WTC11 (cell line): ENCODE measurements at places on chromosomes 1 and 21. TPM values are rescaled to one million over a fixed set of nuclear protein-coding genes. Genes with fewer than 3 reads are reported as not detected.

The MRPL39 gene
- total RNA-seq: 34.7 to 39.2 TPM (median 37.2 TPM) in 3 replicates

The NHLH1 gene
- total RNA-seq: 0.69 to 0.70 TPM (median 0.69 TPM) in 3 replicates

DNA sequence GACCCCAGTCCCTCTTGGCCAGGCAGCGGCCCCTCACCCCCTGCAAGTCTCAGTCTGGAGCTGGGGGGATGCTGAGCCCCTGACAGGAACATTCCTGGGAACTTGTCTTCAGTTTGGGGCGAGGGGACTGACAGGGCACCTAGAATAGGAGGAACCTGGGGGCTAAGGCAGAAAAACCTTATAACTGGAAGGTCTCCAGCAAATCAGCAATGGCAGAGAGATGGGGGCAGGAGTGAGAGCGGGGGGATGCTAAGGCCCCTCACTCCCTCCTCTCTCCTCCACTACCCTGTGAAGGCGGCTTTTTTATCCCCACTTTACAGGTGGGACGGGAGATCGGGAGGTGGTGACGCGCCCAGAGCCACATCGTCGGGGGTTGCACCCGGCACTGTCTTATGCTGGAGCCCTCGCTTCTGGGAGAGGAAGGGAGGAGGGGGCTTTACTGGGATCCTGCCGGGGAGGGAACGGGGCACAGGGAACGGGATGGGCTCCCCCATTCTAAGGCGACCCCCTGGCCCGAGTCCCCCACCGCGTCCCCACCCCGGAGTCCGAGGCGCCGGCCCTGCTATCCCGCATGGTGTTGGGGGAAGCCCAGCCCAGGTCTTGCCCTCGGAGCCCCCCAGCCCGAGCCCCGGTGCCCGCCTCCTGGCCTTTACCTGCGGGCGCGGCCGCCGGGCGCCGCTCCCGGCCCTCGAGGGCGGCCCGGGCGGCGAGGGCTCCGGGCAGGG lies 456 bp downstream of the COL8A2 start:
- peak; percentile 26 for DNase-seq

DNA sequence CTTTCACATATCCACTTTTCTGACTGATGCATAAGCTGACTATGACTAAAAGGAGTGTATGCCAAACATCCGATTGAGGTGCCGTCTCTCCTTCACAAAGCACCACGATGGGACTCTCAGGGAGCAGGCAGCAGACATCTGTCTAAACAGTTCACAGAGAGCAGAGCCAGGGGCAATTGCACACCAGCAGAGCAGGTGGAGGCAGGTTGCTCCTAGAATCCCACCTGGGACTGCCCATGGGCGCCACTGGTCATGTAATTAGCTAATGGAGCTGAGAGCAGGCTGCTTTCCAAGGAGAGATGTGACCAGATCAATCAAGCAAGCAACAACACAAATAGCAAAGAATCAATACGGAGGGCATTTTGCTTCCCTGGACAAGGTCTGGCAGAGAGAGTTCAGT lies 30.5 kb upstream of the COA6 start:
- no peak for DNase-seq

GRCh38 chr1:231639819-231640218 lies 13.2 kb downstream of the DISC1 start:
- no peak for DNase-seq

GRCh38 chr1:38231941-38232340 lies 185.3 kb upstream of the POU3F1 start:
- no peak for DNase-seq

DNA sequence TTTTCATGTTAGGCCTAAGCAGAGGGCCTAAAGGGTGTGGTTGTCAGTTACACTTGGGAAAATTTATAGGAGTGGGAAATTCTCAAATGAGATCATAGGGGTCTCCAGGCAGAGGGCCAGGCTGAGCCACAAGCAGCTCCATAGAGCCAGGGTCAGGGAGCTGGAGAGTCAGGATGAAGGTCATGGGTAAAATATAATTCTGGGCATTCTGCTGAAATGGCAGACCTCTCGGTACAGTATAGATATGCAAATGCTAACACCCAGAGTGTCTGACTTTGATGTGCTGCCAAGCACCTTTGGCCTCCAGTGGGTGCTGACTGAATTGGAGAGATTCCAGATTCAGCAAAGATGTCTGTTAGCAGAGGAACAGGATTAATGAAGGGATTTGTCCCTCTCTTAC lies 40.1 kb downstream of the DNM3 start:
- DNase-seq: no peak
